ENCODE measurements at places on chromosomes 3 and 15. TPM values are rescaled to one million over a fixed set of nuclear protein-coding genes. Genes with fewer than 3 reads are reported as not detected.

DNA sequence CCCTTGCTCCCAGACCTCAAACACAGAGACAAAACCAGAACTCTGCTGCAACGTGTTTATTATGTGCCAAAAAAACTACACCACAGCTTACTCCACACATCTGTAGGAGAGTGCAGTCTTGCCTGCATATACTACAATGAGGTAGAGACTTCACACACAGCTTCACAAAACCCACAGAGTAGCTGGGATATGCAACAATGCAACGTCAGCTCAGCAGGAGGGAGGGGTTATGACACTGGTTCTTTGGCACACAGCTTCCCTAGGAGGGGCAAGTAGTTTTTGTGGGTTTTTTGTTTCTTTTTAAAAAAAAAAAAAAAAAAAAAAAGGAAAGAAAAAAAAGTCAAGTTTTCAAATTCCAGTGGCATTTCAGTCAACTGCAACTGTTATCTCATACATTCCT is 2.9 kb upstream of the RPS17 start:
- no peak for DNase-seq

Gene FAM81A
- 3.0 TPM for total RNA-seq

Gene OXSR1
- total RNA-seq = 47.0 TPM

DNA sequence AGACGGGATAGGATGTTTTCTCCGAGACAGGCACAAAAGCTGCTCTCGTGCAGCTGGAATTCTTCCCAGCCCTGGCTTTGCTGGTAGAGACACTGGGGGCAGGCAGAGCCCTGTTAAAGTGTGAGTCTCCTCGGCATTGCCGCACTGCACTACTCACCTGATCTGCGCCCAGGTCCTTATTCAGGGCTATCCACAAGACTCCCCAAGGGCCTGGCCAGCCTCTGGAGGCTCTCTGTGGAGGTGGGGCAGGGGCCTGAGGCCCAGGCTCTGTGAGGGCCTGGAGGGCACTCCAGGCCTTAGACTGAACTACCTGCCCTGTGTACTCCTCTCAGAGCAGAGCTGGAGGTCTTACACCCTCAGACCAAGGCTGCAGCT is 48.4 kb downstream of the KY start:
- DNase-seq = no peak

Gene HIGD2B
- not detected for total RNA-seq

Gene ACTRT3
- total RNA-seq = 5.9 TPM

GRCh38 chr15:92524874-92525565 is 130.6 kb downstream of the FAM174B start:
- DNase-seq = no peak

DNA sequence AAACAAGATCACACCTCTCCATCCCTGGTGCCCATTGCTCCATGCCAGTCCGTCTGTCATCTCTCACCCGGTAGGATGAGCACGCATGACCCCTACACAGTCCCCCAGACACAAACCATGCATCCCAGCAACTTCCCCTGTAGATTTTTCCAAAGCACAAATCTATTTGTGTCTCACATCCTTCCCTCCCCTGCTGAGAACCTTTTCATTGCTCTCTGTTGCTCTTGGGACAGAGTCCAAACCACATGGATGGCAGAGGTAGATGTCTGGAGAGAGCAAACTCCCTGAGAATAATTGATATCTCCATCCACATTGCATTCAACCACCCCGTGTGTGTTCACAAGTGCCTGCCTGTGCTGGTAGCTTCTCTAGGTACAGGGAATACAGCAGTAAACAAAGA is 29.9 kb upstream of the LRTM1 start:
- no peak for DNase-seq

GRCh38 chr3:14439501-14440167 is 37.2 kb downstream of the SLC6A6 start:
- DNase-seq = no peak

- no peak for DNase-seq
These were observed 687.9 kb downstream of the MECOM start for GRCh38 chr3:168975576-168975975.

Gene CACNA2D3
- 1.8 TPM for total RNA-seq

Gene TLR9
- not detected for total RNA-seq

Gene ZNF80
- total RNA-seq = not detected

Gene SNX1
- total RNA-seq = 59.8 TPM

Gene IFT122
- total RNA-seq = 26.2 TPM

DNA sequence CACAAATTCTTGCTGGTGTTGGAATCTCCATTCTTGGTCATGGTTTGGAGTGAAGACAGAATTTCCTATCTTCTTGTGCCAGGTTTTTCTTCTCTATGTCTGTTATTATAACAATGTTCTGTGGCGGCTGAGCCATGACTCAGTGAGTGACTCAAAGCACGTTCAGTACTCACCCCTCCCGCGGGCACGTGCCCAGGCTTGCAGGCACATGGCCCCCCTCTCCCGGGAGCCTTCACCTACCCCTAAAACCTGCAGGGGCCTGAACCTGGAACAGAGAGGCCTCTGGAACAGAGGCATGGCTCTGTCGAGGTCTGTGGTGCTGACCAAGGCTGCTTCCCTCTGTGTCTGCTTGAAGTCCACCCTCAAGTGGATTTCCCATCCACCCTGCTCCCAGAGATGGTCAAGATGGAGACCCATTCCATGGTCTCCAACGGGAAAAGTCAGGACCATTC is 27.6 kb downstream of the PLXNB1 start:
- DNase-seq = no peak

DNA sequence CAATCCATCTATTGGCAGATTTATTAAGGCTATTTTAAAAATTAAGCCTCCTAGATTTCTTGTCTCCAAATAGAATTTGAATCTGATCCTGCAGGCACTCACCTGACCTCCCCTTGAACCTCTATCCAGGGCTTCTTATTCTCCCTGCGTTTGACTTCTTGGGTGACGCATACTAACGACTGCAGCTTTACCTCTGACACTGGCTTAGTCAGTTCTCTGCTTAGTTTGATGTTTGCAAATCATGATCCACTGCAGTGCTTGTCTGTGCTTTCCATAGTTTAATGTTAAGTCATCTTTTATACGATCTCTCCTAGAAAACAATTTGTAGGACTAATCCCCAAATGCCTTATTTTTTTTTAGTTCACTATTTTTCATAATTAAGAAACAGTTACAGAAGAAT is 233.1 kb downstream of the ROBO1 start:
- no peak for DNase-seq

DNA sequence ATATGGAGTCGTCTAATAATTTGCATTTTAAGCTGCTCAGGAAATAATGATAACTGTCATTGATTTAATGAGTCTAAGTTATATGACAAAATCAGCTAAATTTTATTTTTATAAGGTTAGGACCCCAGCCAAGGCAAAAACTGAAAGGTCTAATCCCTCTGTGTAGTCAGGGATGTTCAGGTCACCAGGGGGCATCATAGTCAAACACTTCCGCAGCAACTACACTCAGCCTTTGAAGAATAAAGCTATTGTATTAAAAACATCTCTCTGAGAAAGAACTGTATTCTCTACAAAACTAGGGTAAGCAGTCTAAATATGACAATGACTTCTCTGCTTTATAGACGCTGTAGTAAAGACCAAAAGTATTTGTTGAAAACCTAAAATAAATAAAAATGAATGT is 15.0 kb downstream of the INTS14 start:
- no peak for DNase-seq

DNA sequence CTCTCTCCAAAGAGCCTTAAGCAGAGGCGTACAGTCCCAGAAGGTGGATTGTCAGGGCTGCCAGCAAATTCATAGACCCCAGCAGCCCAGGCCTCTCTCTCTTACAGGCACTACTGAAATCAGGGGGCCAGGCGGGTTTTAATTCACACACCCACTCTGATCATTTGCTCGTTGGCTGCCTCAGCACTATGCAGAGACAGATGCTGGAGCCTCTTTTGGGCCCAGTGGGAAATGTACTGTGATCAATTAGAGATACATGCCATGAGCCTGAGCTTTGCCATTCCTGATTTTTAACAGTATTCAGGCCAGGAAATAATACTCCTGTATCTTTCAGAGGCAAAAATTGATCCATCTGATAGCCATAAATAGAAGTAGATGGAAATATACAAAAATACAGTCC is 53.0 kb downstream of the CMTM6 start:
- DNase-seq = no peak

Gene SKIL
- 266 TPM for total RNA-seq

DNA sequence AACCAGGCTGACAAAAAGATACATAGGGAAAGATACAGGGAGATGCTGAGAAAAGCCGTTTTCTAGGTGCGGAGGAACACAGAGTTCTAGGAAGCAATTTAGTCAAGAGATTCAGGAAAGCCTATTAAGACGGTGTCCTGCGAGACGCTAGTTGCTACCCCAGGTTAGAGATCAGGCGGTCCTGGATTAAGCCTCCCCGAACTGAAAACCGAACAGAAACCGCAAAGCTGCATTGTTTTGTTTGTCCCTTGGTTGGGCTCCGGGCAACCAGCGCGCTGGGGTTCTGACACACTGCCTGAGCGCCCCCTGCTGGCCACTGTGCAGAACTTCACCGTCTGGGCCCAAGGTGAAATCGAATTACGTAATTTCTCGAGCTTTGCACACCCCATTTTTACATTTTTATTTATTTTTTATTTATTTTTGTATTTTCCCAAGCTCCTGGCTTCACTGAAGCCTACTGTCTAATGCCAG is 37.3 kb upstream of the NDUFB4 start:
- DNase-seq = no peak

- no peak for DNase-seq
These were observed 160.8 kb downstream of the SYNPR start for GRCh38 chr3:63438826-63439371.

- DNase-seq = no peak
These were observed 54.4 kb downstream of the DCUN1D1 start for GRCh38 chr3:182925944-182926337.

Gene GOLGA6D
- total RNA-seq = 0.73 TPM

DNA sequence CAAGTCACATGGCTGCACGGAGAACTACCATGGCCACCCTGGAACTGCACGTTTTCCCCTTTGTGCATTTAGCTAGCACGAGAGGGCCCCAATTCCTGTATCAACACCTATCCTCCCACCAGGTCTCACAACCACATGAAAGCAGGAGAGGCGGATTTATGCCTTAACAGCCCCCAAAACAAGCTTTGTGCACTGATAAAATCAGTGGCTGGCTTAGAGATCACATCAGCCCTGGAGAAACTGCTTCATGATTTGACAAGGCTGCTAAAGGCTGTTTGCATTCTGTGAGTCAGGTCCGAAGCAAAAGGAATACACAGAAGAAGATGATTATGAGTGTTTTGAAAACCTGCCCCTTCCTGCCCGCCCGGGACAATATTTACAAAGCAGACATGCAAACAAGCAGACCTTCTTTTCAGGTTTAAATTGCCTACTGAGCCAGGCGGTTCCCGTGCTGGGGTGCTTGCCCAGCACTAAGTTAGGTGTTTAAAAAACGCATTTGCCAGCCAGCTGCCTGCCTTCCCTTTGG is 25.9 kb downstream of the CEMIP start:
- DNase-seq = no peak

Gene GOLGA8K
- total RNA-seq = 0.48 TPM

GRCh38 chr3:138360869-138361525 is 12.6 kb downstream of the MRAS start:
- DNase-seq = no peak

DNA sequence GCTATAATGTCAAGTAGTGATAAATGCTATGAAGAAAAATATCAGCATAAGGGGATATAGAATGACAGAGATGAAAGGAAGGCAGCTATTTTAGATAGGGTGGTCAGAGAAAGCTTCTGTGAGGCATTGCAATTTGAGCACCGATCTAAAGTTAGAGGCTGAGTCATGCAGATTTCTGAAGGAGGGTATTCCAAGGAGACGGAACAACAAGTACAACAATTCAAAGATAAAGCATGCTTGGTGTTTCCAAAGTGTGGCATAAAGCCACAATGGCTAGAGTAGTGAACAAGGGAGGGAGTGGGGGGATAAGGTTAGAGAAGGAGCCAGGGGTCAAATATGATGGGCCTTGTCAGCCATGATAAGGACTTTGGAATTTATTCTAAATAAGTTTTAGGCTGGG is 71.9 kb downstream of the PFN2 start:
- no peak for DNase-seq

Gene CSPG5
- total RNA-seq = 7.4 TPM

Gene TICRR
- total RNA-seq = 37.3 TPM

Gene SCAANT1
- not detected for total RNA-seq

DNA sequence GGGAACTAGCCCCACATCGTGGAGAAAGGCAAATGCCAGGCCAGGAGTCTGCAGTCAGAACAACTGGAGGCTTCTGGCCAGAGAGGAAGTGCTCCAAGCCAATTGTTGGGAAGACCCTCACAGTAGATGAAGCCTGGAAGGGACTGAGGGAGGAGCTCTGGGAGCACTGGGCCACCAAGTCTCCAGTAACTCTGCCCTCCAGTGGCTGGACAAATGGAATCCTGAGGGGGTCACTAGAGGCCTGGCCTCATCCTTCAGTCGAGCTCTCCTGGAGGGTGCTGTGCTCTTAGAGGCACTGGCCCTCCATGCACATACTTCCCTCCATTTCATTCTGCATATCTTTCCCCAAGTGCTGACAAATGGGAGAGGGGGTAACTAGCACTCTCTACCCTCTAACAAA is 103.0 kb downstream of the MYLK start:
- no peak for DNase-seq

DNA sequence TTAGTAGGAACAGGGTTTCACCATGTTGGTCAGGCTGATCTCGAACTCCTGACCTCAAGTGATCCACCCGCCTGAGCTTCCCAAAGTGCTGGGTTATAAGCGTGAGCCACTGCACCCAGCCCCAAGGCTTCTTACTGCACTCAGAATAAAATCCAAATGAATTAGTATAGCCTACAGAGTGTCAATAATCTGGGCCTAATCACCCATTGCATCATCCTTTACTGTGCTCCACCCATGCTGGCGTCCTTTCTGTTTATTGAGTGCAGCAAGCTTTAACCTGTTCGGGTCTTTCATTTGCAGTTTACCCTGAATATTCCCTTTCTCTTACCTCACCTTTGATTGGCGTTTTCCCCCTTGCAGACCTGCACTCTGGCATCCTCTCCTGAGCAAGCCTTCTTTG is 77.7 kb downstream of the CEP63 start:
- DNase-seq = no peak

DNA sequence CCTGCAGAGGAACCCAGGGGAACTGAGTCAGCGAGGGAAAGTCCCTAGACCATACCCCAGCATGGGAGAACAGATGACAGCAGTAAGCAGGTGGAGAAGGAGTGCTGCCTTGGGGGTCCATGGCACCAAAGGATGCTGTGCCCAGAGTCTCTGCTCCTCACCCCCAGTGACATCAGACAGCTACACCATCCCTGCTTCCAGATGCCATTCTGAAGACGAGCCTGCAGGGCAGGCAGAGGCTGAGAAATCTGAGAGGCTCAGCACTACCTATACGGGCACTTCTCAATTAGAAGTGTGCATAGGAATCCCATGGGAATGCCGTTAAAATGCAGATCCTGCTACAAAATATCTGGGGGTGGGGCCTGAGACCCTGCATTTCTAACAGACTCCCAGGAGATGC is 211.3 kb upstream of the NSMCE3 start:
- no peak for DNase-seq
